Fibroblast of skin of left quadriceps (primary cell): ENCODE measurements at places on chromosomes 11 and 22.

DNA sequence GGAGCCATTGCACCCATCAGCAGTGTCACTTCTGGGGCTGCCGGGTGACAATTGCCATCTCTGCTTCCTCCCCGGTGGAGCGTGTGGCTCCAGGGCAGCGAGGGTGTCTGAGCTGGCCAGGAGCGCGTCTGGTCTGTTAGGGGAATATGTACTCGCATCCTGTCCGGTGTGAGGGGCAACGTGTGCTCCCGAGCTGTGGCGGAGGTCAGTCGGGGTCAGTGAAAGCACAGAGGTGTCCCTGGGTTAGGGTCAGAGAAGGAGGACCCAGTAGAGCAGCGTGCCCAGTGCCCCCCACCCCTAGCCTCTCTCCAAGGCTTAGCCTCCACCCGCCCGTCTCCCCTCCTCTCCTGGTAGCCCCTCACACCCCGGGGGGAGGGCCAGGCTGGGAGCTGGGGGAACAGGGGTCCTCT is 1.5 kb downstream of the CLCF1 start:
- no peak for DNase-seq

DNA sequence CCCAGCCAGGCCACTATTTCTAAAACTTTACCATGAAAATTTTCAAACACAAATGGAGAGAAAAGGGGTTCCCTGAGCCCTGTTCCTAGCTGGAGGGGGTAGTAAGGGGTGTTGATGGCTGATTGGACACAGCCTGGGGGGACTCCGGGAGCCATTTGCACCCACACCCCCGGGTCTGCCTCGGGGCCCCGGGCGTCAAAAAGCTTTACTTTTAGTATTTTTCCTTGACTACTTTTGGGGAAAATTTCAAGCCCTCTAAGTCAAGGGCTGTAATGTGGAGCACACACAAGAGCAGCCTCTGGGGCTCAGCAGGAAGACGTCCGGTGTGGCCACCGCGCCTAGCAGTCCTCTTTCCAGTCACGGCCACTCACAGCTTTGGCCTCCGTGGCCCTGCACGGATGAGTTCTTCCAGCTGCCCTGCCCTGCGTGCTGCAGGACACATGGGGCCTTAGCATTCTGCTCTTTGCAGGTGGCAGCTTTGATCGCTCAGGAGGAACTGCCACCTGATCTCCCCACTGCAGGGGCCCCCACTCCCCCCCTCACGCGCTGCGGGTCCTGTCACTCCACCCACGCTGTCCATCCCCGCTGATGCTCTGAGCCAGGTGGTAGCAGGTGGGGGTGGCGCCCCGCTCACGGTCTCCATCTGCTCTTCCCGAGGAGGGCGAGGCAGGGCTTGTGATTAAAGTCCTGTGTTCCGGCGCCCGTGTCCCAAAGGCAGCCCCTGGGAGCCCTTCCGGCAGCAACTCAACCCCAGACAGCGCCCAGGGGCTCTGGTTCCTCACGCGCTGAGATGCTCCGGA is 14.4 kb downstream of the RNH1 start:
- no peak for DNase-seq

- DNase-seq = peak; percentile 51
These were observed 8.0 kb upstream of the CTSD start for GRCh38 chr11:1771700-1772099.

DNA sequence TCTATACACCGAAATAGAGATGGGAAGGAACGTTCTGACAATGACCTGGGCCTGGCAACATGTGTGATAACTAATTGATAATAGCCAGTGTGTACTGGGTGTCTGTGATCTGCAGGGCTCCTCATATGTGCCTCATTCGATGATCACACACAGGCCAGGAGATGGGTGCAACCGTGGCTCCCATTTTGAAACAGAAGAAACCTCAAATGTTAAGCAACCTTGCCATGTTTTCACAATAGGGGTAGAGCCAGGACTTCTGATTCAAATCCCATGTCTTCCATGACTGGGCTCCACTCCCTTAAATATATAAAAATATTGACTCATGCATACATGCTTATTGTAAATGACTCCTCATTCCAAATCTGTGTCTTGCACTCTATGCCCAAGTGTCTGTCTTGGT is 11.1 kb downstream of the APOL3 start:
- DNase-seq = no peak

GRCh38 chr22:48464246-48464645 is 1363.4 kb downstream of the BRD1 start:
- DNase-seq = no peak

GRCh38 chr11:101049123-101049522 is 80.5 kb downstream of the PGR start:
- no peak for DNase-seq

DNA sequence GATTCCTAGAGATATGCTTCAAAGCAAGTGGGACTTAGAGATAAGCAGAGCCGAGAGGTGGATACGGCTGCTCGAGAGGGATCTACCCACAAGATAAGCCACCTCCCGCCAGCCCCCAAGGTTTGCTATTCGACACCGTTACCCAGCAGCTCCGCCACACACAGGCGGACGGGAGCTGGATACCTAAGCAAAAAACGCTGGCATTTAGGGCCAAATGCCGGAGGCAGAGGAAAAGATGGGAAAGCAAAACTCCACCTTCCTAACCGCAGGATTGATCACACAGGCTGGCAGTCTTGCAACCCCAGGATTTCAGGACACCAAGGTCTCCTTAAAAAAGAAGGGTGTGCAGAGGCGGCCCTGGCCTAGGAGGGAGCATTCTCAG is 709 bp downstream of the FTH1 start:
- no peak for DNase-seq

DNA sequence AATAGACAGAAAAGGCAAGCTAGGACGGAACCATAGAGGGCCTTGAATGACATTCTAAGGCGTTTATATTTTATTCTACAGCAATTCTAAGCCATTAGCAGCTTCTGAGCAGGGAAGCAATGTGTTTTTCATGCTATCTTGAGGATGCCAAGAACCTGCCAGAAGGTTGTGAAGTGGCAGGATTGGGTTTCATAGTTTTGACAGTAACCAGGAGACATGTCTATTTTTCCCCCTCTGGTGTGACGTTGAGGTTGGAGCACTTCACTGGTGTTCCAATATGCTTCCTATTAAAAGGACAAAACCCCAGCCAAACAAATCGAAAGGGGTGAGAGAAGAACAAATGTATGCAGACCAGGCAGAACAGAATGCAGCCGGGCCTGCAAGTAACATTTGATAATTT is 148.2 kb downstream of the SPATA19 start:
- DNase-seq = no peak

DNA sequence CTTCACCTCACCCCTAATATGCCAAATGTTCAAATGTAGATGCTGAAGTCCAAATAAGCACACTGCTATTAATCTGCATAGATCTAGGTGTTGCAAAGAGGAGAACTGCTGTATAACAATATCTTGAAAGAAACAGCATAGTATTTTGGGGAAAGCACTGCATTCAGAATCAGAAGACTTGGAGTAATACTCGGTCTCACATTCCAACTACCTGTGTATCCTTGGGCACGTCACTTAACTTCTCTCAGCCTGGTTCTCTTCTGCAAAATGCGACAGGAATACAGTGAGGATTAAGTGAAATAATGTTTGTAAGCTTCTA is 332 bp upstream of the HMGXB4 start:
- no peak for DNase-seq

- DNase-seq = no peak
These were observed 46.2 kb downstream of the WNT11 start for GRCh38 chr11:76159983-76160661.

DNA sequence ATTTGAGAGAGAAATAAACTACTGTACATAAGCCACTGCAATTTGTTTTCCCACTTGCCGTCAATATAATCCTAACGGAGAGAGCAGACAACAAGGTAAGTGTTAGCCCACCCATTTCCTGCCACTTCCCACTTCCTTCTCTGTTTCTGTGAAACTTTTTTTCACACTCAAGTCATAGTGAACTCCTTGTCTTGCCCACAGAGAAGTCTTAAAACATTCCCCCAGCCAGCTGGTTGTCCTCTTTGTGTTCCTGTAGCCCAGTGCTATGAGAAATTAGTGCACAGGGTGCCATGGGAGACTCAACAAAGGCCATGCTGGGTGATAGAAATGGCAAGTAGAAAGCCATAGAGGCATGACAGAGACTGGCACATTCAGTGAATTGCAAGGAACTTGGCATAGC is 208.6 kb downstream of the BLID start:
- no peak for DNase-seq

- DNase-seq = peak; percentile 65
These were observed 3.0 kb upstream of the MYBPC3 start for GRCh38 chr11:47355283-47356128.

DNA sequence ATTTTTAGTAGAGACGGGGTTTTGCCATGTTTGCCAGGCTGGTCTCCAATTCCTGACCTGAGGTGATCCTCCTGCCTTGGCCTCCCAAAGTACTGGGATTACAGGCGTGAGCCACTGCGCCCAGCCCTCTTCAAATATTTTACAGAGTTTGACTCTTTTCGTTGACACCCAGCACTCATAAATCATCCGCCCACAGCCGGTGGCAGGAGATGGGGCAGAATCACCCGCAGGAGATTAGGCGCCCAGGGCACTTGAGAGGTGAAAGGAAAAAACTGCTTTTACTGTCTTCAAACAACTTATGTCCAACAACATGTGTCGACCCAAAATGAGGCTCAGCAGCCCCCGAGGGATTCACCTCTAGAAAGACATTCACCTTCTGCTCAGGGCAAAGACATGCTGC is 56.9 kb downstream of the OSBP2 start:
- DNase-seq = no peak

- no peak for DNase-seq
These were observed 1468.1 kb downstream of the BRD1 start for GRCh38 chr22:48359613-48359965.

DNA sequence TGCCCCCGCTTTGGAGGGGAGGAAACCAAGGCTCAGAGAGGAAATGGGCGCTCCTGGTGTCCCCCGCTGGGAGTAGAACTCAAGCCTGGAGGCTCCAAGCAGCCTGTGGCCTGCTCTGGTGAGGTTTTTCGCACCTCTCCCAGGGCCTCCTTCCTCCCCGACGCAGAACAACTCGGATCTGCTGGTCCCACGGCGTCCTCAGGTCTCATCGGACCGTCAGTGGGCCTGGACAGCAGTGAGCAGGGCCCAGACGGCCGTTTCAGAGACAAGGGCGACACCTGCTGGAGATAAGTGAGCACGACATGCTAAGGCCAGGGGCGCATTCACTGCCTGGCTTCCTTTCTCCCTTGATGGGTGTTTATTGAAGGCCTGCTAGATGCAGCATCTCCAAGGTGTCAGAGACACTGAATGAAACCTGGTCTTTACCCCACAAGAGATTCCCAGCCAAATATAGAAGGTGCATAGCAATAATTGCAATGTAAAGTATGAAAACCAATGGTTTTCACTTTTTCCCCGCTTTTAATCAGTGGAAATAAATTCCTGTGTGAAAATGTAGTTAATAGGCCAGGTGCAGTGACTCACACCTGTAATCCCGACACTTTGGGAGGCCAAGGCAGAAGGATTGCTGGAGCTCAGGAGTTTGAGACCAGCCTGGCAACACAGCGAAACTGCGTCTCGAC is 26.9 kb upstream of the CD82 start:
- peak; percentile 20 for DNase-seq

DNA sequence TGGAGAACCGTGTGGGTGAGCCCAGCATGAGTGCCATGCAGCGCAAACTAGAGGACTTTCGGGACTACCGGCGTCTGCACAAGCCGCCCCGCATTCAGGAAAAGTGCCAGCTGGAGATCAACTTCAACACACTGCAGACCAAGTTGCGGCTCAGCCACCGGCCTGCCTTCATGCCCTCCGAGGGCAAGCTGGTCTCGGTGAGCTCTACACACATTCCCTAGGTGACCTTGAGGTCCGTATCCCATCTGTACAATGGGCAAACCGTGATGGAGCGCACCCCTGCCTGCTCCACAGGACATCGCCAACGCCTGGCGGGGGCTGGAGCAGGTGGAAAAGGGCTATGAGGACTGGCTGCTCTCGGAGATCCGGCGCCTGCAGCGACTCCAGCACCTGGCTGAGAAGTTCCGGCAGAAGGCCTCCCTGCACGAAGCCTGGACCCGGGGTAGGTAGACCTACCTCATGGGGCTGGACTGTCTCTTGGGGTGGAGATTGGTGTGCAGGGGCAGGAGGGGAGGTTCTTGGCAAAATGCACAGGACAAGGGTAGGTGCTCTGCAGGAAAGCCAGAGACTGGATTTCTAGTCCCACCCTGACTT is 10.6 kb downstream of the CTSF start:
- no peak for DNase-seq

GRCh38 chr22:38176170-38176741 is 5.4 kb downstream of the PLA2G6 start:
- peak; percentile 16 for DNase-seq

- DNase-seq = no peak
These were observed 1.2 kb downstream of the CPT1B start for GRCh38 chr22:50576806-50577696.

GRCh38 chr22:44360306-44360667 is 47.5 kb upstream of the SHISAL1 start:
- no peak for DNase-seq

DNA sequence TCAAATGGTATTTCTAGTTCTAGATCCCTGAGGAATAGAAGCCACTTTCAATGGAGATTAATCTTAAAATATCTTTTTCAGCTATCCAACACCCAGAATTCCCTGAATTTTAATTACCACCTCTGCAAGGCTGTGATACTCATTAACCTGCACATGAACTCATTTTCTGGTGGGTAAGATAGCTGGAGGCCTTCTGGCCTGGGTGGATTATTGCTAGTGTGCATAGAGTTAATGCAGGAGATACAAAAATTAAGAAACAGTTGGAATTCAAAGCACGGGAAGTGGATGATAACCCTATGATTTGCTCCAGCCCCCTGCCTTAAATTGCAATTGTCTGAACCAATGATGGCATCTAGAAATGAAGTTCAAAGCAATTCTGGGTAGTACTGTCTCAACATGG is 115.0 kb downstream of the ATG16L2 start:
- no peak for DNase-seq

- no peak for DNase-seq
These were observed 134.6 kb downstream of the CHST1 start for GRCh38 chr11:45530776-45531175.

- no peak for DNase-seq
These were observed 123.1 kb downstream of the NCAM1 start for GRCh38 chr11:113084297-113084696.

DNA sequence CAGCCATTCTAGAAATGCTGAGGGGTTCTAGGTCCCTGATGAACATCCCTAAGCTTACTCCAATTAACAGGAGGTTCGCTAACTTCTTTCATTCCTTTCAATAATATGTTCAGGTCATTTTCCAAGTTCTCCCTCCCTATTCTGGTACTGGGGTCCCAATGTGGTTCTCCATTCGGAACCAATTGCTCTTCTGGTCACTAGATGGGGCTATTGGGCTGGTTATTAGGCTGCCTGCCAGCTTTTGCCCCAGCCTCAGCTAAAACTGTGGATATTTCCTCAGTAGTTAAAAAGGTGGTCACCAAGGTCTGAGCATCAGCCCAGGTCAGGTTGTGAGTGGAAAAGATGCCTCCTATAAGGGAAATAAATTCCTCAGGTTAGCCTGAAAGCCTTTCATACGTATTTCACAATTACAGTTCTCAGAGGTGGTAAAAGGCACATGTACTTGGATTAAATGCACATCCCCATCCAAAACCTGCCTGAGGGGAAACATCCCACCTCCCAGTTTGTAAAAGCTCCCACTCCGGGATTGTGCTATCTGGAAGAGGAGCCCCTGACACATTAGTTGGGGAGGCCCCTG is 161.1 kb upstream of the CCDC179 start:
- peak; percentile 13 for DNase-seq
